ENCODE measurements at places on chromosomes 16 and 17. TPM values are rescaled to one million over a fixed set of nuclear protein-coding genes. Genes with fewer than 3 reads are reported as not detected.

GRCh38 chr17:79089720-79090442 is 15.3 kb downstream of the ENGASE start:
- DNase-seq: no peak
- no peaks in the 10 kb centered on the region for H3K4me1 ChIP-seq
- H3K36me3 ChIP-seq: no peaks in the 10 kb centered on the region

DNA sequence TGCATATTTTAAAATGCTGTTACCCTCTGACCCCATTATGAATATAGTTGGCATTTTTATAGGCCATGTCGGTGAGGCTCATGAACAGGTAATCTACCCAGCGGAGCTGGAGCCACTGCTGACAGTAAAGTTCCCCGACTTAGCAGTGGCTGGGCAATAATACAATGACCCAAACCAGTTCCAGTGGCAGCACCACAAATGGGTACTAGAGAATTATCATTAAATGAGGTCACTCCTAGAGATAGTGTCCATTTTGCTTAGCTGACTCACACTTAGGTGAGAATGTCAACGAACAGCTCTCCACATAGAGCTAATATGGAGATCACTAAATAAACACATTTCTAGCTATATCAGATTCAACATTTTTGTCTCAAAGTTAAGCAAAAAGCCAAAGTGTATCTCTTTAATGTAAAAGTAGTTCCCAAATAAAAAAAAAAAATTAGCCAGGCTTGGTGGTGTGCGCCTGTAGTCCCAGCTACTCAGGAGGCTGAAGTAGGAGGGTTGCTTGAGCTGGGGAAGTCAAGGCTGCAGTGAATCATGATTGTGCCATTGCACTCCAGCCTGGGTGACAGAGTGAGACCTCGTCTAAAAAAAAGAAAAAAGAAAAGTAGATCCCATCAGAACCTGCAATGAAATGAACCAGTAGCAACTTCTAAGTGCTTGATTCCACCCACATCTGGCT is 7.4 kb downstream of the MYO1D start:
- peaks cover 6% of the 10 kb centered on the region for H3K4me1 ChIP-seq
- no peaks in the 10 kb centered on the region for H3K27me3 ChIP-seq
- H3K4me3 ChIP-seq: no peak overlapping the region
- no peak for DNase-seq
- no peaks in the 10 kb centered on the region for H3K36me3 ChIP-seq

GRCh38 chr16:1310832-1311200 is 1.4 kb downstream of the UBE2I start:
- no peaks in the 10 kb centered on the region for H3K27me3 ChIP-seq
- peak overlapping the region; percentile 100 for H3K4me3 ChIP-seq
- DNase-seq: no peak
- H3K36me3 ChIP-seq: peaks cover 3% of the 10 kb centered on the region
- peak overlapping the region; percentile 99 for H3K27ac ChIP-seq

GRCh38 chr17:74924250-74924948 is at the start of gene OTOP2:
OTOP2 (plus strand) TSS chr17:74924273; CDS start chr17:74924633, 360 bp downstream.
- no peaks in the 10 kb centered on the region for H3K36me3 ChIP-seq
- DNase-seq: no peak
- H3K27me3 ChIP-seq: peaks cover 68% of the 10 kb centered on the region
- no peak within 1 kb of the TSS for H3K27ac ChIP-seq
- H3K4me1 ChIP-seq: peaks cover 2% of the 10 kb centered on the region
- no peak within 1 kb of the TSS for H3K4me3 ChIP-seq

DNA sequence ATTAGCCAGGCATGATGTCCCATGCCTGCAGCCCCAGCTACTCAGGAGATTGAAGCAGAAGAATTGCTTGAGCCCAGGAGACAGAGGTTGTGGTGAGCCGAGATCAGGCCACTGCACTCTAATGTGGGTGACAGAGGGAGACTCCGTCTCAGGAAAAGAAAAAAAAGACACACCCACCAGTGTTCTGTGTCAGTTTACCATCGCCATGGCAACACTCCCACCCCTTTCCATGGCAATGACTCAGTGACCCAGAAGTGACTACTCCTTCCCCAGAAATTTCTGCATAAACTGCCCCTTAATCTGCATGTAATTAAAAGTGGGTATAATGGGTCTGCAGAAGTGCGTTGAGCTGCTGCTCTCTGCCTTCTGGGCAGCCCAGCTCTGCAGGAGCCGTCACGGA is 4.0 kb upstream of the ZC3H18 start:
- peaks cover 17% of the 10 kb centered on the region for H3K27me3 ChIP-seq
- DNase-seq: no peak
- H3K36me3 ChIP-seq: no peaks in the 10 kb centered on the region
- H3K4me3 ChIP-seq: no peak overlapping the region
- H3K4me1 ChIP-seq: peaks cover 4% of the 10 kb centered on the region

DNA sequence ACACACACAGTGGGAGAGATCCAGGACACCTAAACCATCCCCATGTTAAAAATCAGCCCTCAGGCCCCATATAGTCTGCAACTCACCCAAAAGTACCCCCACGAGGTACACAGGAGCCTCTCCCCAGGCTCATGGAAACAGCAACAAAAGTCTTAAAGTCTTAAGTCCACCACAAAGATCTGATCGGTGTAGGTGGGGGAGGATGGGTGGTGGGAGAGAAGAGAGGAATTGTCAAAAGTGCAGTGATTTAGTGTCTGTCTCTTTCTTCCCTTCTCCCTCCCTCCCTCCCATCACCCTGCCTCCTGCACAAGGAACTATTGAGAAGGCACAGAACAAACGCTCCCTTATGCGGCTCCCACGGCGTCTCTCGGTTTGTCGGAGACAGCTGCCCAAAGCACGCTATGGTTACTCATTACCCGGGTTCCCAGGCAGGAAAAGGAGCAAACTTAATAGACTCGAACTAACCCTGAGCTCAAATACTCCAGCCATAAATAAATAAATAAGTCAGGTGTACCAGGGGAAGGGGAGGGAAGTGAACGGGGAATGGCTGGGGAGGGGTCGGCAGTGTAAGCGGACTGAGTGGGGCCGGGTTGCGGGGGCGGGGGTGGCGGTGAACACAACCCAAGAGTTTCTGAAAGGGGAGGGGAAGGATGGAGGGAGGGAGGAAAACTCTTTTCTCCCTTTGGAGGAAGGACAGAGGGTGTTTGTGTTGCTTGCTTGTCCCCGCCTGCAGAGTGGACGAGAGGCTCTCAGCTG is 477.4 kb downstream of the SLC39A11 start:
- no peaks in the 10 kb centered on the region for H3K27me3 ChIP-seq
- peak; percentile 56 for DNase-seq
- H3K4me3 ChIP-seq: peak overlapping the region; percentile 6
- H3K4me1 ChIP-seq: peaks cover 65% of the 10 kb centered on the region
- peak overlapping the region; percentile 91 for H3K27ac ChIP-seq

DNA sequence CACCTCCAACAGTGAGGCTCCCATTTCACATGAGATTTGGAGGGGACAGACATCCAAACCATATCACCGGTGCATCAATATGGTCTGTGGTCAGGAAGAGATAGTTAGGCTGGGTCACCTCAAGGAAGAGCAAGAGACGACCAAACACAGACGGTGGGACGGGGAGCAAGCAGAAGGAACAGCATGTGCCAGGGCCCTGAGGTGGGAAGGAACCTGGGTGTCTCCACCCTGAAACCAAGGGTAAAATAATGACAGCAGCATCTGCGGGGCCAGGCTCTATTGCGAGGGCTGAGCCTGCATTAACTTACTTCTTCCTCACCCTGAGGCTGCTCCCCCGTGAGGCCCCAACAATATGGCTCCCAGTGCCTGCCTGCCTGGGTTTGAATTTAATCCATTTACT is 8.9 kb upstream of the PRSS21 start:
- no peaks in the 10 kb centered on the region for H3K4me1 ChIP-seq
- no peak overlapping the region for H3K4me3 ChIP-seq
- no peak for DNase-seq
- peaks cover 2% of the 10 kb centered on the region for H3K36me3 ChIP-seq

DNA sequence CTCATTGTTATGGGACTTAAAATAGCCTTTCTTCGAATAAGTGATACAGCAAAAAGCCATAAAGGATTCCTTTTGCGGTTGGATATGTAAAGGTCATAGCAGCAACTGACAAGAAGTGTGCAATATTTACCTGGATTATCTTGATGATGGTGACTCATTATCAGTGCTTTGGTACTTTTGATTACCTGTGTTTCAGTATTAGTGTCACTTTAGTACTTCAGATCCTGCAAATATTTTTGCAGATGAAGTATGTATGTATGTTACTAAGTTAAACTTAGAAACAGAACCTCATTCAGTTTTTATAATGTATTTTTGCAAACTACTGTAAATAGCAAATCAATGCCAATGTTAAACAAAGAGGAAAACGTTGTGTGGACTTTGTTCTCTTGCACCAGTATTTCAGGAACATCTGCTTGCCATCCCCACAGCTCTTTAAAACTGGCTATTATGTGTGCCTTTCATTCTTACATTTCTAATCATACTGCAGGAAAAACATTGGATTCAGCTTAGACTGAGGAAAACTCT is 10.5 kb downstream of the CNEP1R1 start:
- H3K27me3 ChIP-seq: no peaks in the 10 kb centered on the region
- DNase-seq: no peak
- H3K4me1 ChIP-seq: peaks cover 27% of the 10 kb centered on the region
- H3K4me3 ChIP-seq: peak overlapping the region; percentile 35
- H3K27ac ChIP-seq: peak overlapping the region; percentile 78

DNA sequence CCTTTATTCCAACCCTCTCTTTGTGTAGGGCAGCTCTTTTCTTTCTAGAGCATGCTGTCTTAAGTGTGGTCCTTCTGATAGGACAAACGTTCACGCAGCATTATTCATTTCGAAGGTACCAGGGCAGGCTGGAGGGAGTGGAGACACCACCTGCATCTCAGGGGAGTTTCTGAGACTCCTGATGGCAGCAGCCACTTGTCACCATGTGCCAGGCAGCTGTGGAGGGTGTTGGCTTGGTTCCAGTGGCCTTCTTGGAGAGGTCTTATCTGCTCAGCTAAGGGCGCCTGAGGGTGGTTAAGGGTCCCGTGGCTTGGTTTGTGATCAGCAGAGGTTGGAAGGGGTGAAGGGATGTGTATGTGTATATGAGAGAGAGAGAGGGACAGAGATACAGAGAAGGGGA is 257.1 kb upstream of the EEF2KMT start:
- no peaks in the 10 kb centered on the region for H3K36me3 ChIP-seq
- H3K27me3 ChIP-seq: peaks cover 11% of the 10 kb centered on the region
- no peak overlapping the region for H3K27ac ChIP-seq
- no peak overlapping the region for H3K4me3 ChIP-seq

- DNase-seq: no peak
- H3K4me3 ChIP-seq: no peak overlapping the region
- no peak overlapping the region for H3K27ac ChIP-seq
- H3K36me3 ChIP-seq: no peaks in the 10 kb centered on the region
Measured at GRCh38 chr17:49557312-49558024, 18.2 kb upstream of the NXPH3 start.

DNA sequence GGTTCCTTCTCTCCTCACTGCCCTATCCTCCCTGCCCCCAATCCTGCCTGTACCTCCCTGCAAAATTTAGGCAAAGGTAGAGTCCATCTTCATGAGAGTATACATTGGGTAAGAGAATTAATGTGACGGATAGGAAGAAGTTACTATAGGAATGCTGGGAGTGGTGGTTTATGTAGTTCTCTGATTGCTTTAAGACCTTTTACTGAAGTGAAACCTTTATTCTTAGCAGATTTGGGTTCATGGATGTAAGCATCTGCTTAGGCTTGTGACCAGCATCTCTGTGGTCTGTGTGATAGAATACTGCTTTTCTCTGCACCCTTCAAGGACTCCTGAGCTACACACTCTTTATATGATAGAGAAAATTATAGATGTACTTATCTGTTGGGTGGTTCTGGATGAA is 127.3 kb downstream of the PRKCA start:
- peaks cover 2% of the 10 kb centered on the region for H3K36me3 ChIP-seq
- H3K27ac ChIP-seq: no peak overlapping the region
- H3K4me3 ChIP-seq: no peak overlapping the region
- H3K27me3 ChIP-seq: no peaks in the 10 kb centered on the region
- H3K4me1 ChIP-seq: peaks cover 10% of the 10 kb centered on the region
- DNase-seq: no peak

- peaks cover 2% of the 10 kb centered on the region for H3K36me3 ChIP-seq
- no peaks in the 10 kb centered on the region for H3K27me3 ChIP-seq
- no peak for DNase-seq
Measured at GRCh38 chr16:78462288-78463208, 363.1 kb downstream of the WWOX start.

GRCh38 chr17:77471984-77472461 is 331.3 kb downstream of the SEC14L1 start:
- DNase-seq: no peak
- H3K4me3 ChIP-seq: no peak overlapping the region
- H3K36me3 ChIP-seq: peaks cover 7% of the 10 kb centered on the region
- peaks cover 54% of the 10 kb centered on the region for H3K4me1 ChIP-seq
- H3K27me3 ChIP-seq: no peaks in the 10 kb centered on the region

- H3K4me3 ChIP-seq: no peak overlapping the region
- no peaks in the 10 kb centered on the region for H3K4me1 ChIP-seq
- no peaks in the 10 kb centered on the region for H3K27me3 ChIP-seq
- no peak for DNase-seq
Measured at GRCh38 chr16:15694499-15694898, 44.5 kb downstream of the NDE1 start.

GRCh38 chr16:13306161-13306995 is 405.0 kb downstream of the SHISA9 start:
- H3K27me3 ChIP-seq: no peaks in the 10 kb centered on the region
- no peaks in the 10 kb centered on the region for H3K36me3 ChIP-seq
- no peak overlapping the region for H3K4me3 ChIP-seq
- DNase-seq: no peak
- no peaks in the 10 kb centered on the region for H3K4me1 ChIP-seq
- no peak overlapping the region for H3K27ac ChIP-seq

- H3K4me1 ChIP-seq: peaks cover 9% of the 10 kb centered on the region
- H3K27ac ChIP-seq: no peak overlapping the region
- H3K4me3 ChIP-seq: no peak overlapping the region
- no peaks in the 10 kb centered on the region for H3K27me3 ChIP-seq
Measured at GRCh38 chr17:57563958-57564357, 181.1 kb downstream of the CCDC182 start.

- no peak for DNase-seq
- H3K4me1 ChIP-seq: no peaks in the 10 kb centered on the region
- H3K4me3 ChIP-seq: no peak overlapping the region
- H3K27ac ChIP-seq: no peak overlapping the region
- H3K27me3 ChIP-seq: no peaks in the 10 kb centered on the region
- H3K36me3 ChIP-seq: peaks cover 26% of the 10 kb centered on the region
Measured at GRCh38 chr17:21538615-21539014, 153.7 kb upstream of the KCNJ18 start.

GRCh38 chr17:4845118-4845517 is 12.0 kb downstream of the MINK1 start:
- no peak for DNase-seq
- H3K36me3 ChIP-seq: no peaks in the 10 kb centered on the region
- no peak overlapping the region for H3K4me3 ChIP-seq
- H3K27me3 ChIP-seq: no peaks in the 10 kb centered on the region
- H3K4me1 ChIP-seq: peaks cover 20% of the 10 kb centered on the region

Gene ZACN
- total RNA-seq: 0.36 TPM

Gene NPIPA5
- 8.5 TPM for total RNA-seq

Gene CLEC18A
- total RNA-seq: 4.1 TPM

Gene KCNJ12
- total RNA-seq: 0.10 TPM

Gene NTN3
- total RNA-seq: 2.5 TPM

Gene DHX58
- total RNA-seq: 0.43 TPM

Gene WSB1
- total RNA-seq: 468 TPM
